ENCODE measurements at places on chromosomes 5 and 9.

DNA sequence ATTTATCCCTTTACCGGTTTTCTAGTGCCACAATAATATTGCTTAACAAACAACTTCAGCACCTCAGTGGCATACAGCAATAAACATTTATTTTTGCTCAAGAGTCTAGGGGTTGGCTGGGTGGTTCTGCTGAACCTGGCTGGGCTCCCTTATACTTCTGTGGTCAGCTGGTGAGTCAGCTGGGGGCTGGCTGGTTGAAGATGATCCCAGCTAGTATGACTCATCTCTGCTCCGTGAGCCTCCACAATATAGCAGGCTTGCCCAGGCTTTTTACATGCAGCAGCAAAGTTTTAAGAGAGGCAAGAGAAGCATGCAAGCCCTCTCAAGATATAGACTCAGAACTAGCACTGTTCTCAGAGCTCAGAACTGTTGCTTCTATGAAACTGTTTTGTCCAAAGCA, 523.5 kb upstream of the CLINT1 start:
- peak; percentile 8 for DNase-seq

DNA sequence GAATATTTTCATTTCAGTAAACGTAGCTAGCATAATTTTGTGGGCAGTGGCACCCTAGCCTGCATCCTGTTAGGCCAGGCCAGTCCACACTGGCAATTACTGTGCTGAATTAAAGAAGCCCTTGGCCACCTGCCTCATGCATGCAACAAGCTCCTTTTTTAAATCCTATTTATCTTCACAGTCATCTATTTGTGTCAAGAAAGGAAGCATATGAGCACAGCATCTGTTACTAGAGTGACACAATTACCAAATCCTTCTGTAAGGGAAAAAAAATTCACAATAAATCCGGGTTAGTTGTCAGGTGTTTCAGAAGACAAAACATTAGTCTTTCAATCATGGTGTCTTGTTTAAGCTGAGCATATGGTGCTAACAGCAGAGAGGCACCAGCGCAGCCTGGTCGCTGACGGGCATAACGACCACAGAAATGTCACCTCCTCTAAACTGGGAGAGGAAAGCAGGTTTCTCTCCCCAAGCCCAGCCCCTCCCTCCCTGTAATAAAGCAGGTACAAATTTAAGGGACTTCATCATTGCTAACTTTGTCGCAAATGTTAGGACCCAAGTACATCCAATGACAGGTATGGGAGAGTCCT, 520.6 kb downstream of the CTNND2 start:
- DNase-seq = no peak

- no peak for DNase-seq
Observed at GRCh38 chr5:180069589-180070247, 1.8 kb downstream of the RNF130 start.

DNA sequence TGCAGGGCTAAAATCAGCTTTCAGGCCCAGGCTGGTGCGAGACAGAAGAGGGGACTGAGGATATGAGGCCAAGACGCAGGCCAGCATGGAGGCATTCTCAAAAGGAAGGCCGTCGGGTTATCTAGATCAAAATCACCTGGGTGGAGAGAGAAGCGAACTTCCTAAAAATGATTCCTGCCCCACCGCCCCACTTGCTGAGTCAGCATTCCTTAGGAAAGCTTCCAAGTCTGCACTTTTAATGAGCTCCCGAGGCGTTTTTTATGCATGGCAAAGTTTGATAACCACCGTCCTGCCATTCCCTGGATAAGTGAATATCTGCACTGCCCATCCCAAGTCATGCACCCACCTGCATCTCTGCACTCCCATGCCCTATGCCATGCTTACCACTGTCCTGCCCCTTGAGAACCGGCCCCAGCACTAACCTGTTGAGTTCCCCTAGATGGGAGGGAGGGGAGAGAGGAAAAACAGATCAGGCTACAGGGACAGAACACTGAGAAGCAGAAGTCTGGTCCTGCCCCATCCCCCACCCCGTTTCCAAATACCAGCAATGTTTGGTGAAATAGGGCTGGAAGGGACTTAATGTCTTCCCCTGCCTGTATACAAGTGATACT, 1.6 kb upstream of the SPOCK1 start:
- no peak for DNase-seq

- DNase-seq = no peak
Observed at GRCh38 chr5:163880302-163880701, 374.9 kb downstream of the MAT2B start.

DNA sequence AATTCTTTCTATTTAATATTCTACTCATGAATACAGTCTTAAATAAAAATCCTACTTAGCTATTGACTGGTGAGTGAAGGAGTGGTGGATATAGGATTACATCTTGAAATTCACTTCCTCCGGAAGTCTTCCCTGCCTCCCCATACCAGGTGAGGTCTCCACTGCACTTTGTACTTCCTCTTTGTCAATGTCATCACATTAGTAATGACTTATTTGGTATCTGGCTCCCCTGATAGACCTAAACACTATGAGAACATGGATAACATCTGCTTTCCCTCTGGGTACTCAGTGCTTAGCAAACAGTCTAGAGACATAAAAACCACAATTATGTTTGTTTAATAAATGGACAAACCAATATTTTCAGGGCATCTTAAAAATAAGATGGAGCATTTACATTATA, 532.1 kb downstream of the PDE4D start:
- DNase-seq = no peak

- no peak for DNase-seq
Observed at GRCh38 chr9:100190339-100190738, 91.3 kb downstream of the INVS start.

DNA sequence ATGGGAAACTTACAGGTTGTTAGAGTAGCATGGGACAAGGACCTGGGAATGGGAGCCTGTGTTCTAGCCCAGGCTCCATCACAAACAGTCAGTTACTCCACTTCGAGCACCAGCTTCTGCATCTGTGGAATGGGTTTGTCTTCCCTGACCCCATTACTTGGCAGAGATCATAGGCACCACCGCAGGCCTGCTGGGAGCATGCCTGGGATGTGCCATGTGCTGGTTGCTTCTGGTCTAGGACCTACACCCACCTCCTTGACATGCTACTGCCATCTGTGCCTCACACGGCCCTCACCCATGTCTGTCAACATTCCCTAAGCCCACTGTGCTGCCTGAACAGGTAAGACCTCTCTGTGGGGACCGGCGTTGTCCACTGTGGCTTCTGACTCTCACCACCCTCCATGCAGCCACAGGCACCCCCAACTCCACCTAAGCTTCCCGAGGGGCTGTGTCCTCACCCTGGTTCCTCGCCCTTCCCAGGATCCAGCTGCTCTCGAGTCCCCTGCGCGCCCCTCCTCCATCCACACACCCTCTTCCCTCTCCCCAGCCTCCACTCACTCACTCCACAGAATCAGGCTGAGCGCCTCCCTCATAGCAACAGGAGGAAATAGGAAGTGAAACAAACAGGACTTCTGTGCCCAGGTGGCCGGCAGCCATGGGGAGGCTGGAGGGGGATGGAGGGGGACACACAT, 85.9 kb upstream of the FAM120A start:
- DNase-seq = no peak

- DNase-seq = no peak
Observed at GRCh38 chr5:143041-143440, 48.3 kb upstream of the LRRC14B start.

DNA sequence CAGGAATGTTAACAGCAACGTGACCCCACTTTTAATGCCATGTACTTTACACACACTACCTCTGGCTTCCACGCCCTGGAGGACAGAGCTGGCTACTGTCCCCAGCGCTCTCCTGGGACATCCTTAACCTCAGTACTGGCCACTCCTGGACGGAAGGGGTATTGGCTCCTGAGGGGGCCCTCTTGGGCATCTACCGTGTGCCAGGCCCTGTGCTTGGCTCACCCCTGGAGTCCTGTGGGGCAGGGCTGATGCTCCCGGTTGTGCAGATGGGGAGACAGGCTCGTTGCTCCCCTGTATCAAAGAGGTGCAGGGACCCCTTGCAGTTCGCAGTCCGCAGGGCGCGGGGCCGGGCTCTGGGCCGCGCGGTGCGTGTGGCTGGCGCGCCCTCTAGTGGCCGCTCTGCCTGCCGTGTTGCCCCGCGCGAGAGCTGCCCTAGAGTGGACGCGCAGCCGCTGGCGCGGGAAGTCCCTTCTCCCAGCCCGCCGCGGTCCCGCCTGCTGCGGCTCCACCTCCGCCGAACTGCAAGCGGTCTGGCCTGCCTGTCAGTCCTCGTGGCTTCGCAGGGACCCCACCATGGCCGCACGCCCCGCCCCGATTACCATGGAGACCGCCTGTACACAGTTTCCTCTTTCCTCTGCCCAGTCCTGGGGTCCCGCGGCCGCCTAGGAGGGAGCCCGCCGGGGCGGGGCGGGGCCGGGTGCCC, at the start of gene WDR38:
WDR38 (plus strand) TSS at position 632 of the 703 bp plus-strand sequence. CDS start 72 bp downstream, outside the sequence.
- peak; percentile 67 for DNase-seq

GRCh38 chr9:69574057-69574456, 98.1 kb downstream of the APBA1 start:
- DNase-seq = no peak

GRCh38 chr9:21513431-21513830, 31.3 kb upstream of the IFNE start:
- no peak for DNase-seq

GRCh38 chr5:96337048-96337781, 95.8 kb downstream of the PCSK1 start:
- DNase-seq = no peak

- DNase-seq = no peak
Observed at GRCh38 chr9:19533373-19533772, 124.6 kb downstream of the ACER2 start.

DNA sequence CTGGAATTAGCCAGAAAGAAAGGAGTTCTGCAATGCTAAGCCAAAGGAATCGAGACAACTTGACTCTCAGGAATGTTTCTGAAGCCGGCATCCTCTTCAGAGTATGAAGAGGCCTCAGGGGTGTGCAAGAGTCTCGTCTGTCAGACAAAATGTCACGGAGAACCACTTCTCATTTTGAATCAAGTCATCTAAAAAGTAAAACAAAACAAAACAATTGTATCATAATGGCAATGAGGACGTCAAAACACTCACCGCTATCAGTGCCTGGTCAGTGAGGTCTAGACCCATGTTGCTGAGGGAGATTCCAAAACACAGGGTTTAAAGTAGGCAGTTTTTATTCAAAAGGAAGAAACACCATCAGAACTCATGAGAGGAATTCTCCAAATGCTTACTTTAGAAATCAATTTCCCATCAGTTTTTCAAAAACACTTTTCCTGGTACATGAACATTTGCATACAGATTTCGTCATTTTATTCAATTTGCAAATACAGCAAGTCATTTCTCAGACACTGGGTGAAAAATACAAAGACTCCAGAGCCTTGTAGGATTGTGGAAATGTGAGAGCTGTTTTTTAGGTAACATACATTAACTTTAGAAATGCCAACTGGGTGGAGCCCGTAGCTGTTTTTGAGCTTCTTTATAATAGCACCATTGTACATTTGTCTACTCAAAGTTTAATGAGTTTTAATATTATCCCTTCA, 89.5 kb upstream of the MAP3K1 start:
- DNase-seq = no peak

- no peak for DNase-seq
Observed at GRCh38 chr5:150163547-150164059, 3.0 kb upstream of the CDX1 start.

GRCh38 chr5:45089870-45090269, 281.1 kb downstream of the MRPS30 start:
- DNase-seq = no peak

GRCh38 chr5:111887706-111888105, 130.7 kb upstream of the NREP start:
- DNase-seq = no peak

DNA sequence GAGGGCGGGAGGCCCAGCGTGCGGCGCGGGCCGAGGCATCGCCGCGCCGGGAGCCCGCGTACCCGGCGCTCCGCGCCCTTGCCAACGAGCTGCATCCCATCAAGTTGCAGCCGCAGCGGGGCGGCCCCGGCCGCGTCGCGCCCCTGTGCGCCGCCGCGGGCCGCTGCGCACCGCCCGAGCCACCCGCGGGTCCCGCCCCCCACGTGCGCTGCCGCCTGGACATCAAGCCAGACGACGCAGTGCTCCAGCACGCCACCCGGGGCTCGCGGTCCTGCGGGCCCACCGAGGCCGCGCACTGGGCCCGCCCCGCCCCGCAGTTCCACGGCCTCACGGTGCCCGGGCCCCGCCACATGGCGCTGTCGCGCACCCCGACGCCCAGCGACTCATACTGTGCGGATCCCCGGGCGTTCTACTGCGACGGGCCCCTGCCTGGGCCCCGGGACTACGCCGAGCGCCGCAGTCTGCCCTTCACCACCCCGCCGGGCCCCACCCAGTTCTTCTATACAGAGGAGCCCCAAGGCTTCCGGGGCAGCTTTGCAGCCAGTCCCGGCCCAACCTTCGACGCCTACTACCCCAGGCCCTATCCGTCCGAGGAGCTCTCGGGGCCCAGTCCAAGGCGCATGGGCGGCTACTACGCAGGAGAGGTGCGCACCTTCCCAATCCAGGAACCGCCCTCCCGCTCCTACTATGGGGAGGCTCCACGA, 2.6 kb downstream of the AJM1 start:
- DNase-seq = no peak

DNA sequence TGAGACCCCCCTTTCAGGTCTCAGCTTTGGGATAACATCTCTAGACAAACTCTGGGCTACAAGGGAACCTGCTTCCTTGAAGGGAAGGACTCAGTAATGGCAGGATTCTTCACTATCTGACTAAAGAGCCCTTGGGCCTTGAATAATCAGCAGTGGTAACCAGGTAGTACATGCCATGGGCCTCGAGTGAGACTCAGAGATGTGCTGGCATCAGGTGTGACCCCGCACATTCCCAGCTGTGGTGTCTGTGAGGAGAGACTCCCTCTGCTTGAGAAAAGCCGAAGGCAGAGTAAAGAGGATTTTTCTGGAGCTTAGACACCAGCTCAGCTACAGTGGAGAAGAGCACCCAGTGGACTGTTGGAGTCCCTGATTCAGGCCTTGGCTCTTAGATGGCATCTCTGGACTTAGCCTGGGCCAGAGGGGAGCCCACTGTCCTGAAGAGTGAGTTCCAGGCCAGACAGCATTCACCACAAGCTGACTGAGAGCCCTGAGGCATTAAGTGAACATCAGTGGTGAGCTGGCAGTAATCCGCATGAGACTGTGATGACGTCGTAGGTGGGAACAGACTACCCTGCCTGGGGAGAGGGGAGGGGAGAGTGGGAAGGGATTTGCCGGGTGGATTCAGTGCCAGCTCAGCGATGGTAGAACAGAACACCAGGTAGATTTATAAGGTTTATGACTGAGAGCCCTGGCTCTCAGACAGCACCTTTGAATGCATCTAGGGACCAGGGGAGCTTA, 5.3 kb upstream of the ZNF782 start:
- no peak for DNase-seq

DNA sequence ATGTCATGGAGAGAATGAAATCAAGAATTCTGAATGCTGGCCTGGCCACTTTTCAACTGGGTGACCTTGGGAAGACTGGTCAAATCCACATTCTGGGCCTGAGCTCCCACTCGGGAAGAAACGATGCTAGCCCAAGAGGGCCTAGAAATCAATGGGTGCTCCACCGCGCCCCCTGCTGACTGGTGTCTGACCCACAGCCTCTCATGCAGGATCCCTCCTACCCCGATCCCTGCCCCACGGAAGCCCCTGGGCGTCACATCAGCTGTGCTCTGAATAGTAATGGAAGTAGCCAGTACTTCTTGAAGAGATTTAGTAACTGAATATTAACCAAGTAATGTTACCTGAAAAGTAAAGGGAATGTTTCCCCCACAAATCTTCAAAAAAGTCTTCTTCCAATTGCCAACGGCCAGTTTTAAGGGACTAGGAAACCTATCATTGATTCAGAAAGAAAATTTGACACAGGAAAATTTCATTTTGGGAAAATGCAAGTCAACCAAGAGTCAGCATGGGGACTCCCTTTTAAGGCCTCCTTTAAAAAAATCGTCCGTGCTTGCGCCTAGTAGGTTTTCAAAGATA, 43.9 kb downstream of the CRB2 start:
- no peak for DNase-seq
